Adrenal gland (tissue), 19 donors: ENCODE measurements at places on chromosomes 5 and 9. TPM values are rescaled to one million over a fixed set of nuclear protein-coding genes. Genes with fewer than 3 reads are reported as not detected.

DNA sequence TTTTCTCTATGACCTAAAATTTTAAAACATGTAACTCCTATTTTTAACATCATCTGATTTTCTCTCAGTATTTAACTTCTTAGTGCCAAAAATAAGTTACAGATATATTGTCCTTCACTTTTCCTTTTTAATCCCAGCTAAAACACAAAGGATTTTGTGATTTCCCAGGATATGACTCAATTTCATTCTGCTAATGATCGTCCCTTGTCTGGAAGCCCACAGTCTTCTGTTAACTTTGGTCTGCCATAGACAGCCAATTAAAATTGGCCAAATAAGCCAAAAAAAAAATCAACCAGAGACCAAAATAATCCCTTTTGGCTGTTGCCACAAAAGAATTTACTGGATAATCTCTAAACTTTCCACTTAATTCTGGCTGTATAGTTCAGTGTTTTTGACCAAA is 124.5 kb upstream of the FST start:
- H3K4me3 ChIP-seq, result no peak overlapping the region
- H3K27ac ChIP-seq, result no peak overlapping the region
- H3K27me3 ChIP-seq, result no peaks in the 10 kb centered on the region
- no peak for DNase-seq
- peaks cover 5% of the 10 kb centered on the region for H3K4me1 ChIP-seq
- H3K36me3 ChIP-seq, result no peaks in the 10 kb centered on the region

DNA sequence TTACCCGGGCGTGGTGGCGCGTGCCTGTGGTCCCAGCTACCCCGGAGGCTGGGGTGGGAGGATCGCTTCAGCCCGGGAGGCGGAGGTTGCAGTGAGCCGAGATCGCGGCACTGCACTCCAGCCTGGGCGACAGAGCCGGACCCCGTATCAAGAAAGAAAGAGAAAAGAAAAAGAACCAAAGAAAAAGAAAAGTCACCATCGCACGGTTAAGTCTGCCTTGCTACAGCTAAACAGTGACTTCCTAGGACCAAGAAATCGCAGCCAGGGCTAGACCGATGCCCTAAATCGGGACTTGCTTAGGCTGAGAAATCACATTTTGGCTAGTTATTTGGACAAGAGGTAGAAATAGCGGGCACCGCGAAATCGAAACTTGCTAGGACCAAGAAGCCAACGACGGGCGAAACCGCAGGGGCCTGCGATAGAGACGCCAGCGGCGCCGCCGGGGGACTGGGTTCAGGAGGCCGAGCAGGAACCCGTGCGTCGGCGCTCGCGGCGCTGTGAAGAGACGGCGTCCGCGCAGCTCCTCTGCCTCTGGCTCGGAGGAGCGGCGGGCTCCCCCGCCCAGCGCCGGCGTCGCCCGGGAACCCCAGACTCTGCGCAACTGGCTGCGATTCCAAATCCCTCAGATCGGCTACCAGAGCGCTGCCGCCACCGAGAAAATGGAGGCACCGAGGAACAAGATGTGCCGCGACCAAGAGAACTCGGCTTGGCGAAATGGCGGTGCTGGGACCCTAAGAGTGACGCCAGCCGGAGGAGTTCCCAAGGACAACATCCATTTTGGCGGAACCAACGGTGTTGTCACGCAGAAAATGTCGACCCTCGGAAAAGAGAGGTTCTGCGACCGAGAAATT is 26.1 kb upstream of the ANXA2R start:
- peak overlapping the region; percentile 98 for H3K27ac ChIP-seq
- peak overlapping the region; percentile 82 for H3K4me3 ChIP-seq
- DNase-seq, result peak; percentile 74

Gene EIF4E1B
- total RNA-seq, result not detected

DNA sequence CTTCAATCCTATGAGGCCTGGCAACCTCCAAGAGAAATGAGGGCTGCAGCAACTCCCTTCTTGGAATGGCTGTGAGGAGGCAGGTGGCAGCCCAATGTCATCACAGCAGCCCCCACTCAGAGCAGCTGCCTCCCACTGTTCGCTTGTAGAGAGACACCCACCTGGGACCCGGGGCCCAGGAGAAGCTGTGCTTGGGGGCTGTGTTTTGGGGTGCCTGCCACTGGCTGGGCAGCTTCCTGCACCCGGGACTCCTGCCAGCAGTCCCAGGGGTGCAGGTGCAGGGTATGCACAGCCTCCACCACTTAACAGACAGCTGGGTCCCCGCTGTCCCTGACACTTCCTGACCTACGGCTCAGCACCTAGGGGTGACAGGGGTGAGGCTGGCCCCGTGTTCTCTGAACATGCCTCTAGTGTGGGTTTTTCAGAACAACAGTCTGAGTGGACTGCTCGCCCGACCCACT is 26.2 kb downstream of the NIPAL4 start:
- no peaks in the 10 kb centered on the region for H3K4me1 ChIP-seq
- peaks cover 11% of the 10 kb centered on the region for H3K36me3 ChIP-seq
- H3K27ac ChIP-seq, result no peak overlapping the region
